ENCODE measurements at places on chromosomes 2 and 18.

- DNase-seq: no peak
Observed at GRCh38 chr2:84472856-84473565, 13.9 kb upstream of the SUCLG1 start.

DNA sequence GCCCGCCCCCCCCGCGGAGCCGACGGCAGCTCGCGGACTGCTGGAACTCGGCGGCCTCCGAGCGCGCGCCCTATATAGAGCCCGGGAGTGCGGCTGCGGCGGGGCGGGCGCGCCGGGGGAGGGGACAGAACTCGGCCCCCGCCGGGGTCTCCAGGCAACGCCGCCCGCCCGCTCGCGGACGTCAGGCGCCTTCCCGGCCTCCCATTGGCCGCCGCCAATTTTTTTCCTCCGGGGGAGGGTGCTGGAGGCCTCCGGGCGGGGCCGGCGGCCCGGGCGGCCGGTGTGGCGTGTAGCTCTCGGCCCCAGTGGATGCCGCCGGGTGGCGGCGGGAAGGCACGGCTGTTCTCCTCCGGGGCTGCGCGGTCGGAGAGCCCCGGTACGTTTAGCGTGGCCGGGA is at the start of gene ZFP36L2:
Gene ZFP36L2 (minus strand): TSS at position 49 of the 397 bp plus-strand sequence. CDS start 291 bp downstream, outside the sequence.
- peak; percentile 93 for DNase-seq

DNA sequence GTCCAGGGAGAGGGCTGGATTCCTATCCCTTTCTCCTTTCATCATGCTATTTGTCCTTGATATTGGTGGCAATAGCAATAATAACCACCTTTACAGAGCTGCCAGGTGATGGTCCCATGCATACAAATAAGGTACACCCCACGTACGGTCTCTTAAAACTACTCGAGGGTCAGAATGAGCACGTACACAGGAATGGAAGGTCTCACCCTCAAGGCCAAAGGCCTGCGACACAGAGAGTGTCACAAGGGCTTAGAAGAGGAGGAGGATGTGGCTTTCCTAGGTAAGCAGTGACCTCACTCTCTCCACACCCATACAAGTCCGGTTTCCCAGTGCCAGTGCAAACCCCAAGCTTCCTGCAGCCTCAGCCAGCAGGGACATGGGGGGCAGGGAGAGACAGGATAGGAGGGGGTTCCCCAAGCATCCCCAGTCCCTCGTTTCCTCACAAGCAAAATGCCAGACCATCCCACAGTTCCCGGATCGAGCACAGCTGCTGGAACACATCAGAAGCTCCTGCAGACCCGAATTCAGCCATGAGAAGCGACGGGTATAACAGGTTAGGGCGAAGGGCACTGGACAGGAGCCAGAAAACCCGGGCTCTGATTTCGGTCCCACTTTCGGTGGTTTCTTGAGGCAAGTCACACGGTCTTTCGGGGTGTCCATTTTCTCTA is 49.2 kb downstream of the PLB1 start:
- DNase-seq: no peak

DNA sequence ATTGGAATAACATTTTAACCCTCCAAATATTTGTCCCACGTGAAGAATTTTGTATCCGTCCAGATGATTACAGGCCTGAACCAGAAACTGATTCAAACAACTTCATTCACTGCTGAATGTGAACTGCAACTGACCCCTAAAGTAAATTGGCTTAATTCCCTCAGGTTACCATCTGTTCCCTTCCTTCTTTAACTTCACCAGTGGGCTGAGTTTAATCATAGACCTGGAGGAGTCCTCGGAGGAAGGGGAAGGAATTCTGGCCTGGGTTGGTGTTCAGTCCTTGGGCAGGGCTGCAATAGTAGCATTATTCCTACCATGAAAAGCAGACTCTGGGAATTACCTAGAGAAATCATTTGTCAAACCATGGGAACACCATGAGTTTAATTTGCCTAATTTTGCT is 207.4 kb downstream of the TMEM247 start:
- no peak for DNase-seq

DNA sequence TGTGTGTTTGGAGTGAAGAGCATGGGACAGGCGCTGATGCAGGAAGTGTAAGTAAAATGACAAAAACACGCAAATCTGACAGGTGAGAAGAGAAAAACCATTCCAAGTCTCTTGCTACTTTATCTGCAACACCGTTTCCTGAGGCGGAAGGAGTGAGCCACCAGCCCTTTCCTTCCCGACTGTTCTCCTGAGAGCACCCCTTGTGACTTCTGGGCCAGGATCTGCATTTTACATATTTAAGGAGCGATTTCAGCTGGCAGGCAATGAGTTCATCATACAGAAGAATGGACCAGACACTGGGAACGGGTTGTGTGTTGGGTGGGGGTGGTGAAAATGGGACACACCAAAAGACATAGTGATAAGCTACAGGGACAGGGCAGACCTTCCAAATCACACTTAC is 277.3 kb downstream of the TGIF1 start:
- no peak for DNase-seq

DNA sequence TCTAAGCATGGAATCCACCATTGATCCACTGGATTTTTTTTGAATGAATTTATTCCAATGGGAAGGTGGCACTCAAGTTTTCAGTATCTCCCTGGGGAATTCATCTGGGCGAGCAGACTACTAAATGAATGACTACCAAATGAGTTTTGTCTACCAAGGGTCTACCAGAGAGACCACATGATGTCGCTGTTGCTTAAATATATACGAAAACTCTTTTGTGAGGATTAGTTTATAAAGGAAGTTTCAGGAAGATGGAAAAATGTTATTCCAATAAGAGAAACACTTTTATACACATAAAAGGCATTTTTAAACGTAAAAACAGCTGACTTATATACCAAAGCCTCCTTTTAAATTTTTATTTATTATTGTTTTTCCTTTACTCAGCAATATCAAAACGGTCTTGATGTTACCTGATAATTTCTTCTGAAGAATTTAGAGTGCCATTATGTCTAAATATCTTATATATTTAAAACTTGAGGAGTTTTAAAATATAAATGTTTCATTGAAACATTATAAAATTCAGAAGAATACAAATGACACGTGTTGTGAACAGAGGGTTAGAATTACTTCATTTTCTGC is 139.7 kb downstream of the HRH4 start:
- no peak for DNase-seq

DNA sequence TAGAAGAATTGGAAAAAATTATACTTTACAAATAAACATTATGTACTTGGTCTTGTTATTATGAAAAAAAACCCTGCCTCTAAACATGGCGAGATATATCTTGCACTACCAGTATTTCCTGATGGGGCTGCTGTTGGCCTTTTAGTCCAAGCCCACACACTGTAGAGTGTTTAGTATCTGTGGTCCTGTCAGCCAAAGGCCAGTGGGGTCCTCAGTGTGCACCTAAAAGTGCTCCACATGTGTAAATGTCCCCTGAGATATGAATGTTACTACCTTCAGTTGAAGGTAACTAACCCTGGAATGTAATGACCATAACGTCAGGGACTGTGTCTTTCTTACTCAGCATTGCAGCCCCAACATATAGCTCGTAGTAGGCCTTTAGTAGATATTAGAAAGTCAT is 71.1 kb upstream of the HK2 start:
- no peak for DNase-seq

DNA sequence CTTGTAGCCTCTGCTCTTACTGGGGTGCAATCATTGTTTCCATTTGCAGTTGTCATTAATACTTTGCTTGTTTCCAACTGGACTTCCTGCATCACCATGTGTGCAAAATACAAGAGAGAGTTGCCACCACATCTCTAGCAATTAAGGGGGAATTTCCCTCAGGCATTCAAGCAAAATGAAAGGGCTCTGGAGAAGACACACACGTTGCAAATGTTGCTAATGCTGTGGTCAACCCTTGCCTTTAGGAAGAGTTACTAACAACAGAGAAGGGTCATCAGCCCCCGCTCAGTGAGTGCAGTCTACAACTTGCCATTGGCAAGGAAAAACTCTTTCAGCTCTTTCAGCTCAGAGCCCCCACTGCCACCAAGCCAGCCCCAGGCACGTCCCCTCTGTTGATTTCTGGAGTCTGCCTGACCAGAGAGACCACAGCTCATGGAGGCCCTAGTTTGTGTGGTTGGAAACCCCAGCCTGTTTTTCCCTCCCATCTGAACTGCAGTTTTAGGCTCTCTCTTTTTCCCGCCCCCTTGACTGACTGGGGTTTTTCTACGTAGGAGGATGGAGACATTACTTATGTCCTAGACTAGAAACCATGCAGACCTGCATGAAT is 25.9 kb upstream of the GPR45 start:
- no peak for DNase-seq

- no peak for DNase-seq
Observed at GRCh38 chr18:63511285-63511684, 30.9 kb upstream of the SERPINB12 start.

DNA sequence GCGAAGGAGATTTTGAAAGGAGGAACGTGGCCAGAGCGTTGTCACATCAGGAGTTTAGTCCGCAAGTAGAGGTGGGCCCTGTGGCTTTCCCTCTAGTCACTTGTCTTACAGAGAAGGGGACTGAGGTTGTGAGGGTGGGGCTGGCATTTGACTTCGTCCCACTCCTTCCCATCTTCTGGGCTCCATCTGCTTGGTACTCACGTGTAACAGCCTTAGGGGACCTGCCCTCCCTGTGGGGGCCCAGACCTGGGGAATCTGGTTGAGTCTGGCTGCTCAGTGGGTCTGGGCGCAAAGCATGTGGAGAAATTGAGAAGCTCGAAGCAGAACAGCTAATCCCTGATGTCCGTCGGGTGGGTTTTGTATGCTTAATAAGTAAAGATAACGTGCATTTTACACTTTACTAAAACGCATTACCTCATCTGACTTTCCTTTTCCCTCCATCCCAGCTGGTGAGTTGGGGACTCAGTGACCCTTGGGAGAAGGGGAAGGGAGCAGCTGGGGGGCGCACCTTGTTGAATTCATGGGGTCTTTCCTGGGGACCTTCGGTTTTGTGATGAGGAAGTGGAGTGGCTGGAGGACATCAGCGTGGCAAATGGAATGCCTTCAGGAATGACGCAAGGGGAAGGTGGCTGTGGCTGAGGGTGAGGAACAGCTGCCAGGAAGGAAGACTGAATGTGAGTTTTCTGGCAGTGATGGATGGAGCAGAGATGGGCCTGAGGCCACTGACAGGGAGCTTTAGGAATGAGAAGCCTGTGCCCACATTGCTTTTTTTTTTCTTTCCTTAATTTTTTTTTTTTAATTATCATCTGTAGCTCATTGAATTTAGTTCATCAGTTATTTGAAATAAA is 44.8 kb downstream of the ASAP2 start:
- DNase-seq: no peak

GRCh38 chr2:144201126-144201525 is 318.8 kb downstream of the ZEB2 start:
- DNase-seq: no peak

- no peak for DNase-seq
Observed at GRCh38 chr2:72934683-72935610, 17.6 kb downstream of the EMX1 start.

- no peak for DNase-seq
Observed at GRCh38 chr2:231222318-231223000, 24.0 kb downstream of the ARMC9 start.

DNA sequence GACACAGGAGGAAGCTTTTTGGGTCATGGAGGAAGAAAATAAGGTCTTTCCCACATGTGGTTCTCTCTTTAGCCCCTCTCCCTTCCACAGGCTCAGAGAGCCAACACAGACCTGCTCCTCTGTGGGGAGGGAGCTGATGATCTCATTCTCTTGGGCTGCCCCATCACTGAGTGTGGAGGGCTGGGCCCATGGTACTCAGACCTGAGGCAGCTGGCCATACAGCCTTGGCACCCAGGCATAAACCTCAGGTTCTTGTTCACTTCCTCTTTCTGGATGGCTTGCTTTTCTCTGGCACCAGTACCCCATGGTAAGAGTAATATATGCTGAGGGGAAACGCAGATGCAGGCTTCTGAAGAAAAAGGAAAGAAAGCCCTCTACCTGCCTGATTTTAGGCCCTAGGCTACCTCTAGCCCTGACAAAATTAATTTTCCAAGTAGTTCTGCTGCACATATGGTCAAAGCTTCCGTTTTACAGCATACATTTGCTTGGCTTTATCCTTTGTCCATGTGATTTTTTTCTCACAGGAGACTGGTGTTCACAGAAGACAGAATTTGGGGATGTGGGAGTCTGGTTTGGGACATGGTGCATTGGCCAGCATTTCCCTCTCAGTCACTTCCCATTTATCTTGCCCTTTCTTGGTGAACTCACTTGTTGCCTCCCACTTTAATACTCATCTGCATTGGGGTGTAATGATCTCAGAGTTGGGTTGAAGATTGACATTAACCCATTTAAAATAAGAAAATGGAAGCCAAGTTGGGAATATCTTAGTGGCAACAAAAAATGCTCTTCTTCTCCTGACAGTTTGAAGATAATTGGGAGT is 11.1 kb downstream of the DHRS9 start:
- DNase-seq: no peak

GRCh38 chr2:42183775-42184174 is 14.6 kb downstream of the EML4 start:
- DNase-seq: no peak

GRCh38 chr2:145277922-145278321 is 758.0 kb upstream of the ZEB2 start:
- DNase-seq: no peak

DNA sequence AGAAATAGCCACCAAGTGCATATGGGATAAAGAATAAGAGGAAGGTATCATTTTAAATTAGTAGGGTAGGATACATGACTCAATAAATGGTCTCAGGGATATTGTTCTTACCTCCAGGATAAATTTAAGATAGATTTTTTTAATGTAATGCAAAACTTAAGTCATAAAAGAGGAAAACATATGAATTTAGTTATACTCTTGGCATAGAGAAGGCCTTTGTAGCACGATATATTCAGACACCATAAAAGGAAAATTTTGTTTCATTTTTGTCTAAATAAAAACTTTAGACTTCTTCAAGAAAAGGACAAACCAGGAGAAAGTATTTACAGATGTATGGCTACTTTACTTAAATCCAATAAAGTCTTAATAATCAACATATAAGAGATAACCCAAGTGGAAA is 78.5 kb upstream of the CAB39 start:
- DNase-seq: no peak

- no peak for DNase-seq
Observed at GRCh38 chr2:60352491-60353405, 200.7 kb downstream of the BCL11A start.

DNA sequence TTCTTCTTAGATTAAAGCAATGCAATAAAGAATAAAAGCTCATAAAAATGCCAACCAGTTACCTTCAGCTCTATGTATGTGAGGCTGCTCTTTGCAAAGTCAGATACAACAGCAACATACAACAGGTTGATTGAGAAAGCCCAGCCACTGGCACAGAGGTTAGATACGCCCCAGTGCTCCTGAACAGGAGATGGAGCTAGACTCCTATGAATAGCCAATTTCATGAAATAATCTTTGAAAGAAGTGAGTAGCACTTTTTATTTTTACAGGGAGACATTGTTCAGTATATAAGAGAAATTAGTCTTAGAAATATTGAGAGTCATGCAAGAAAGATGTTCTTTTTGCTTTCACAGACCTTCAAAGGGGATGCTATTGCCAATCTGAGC is 362.4 kb upstream of the MEX3C start:
- no peak for DNase-seq

GRCh38 chr2:103179798-103180197 is 418.0 kb downstream of the TMEM182 start:
- no peak for DNase-seq

GRCh38 chr2:112474844-112475486 is 7.0 kb upstream of the TTL start:
- no peak for DNase-seq

Data from hematopoietic multipotent progenitor cell treated with erythropoietin and hydrocortisone succinate and interleukin-3 and kit ligand, for 15 days (in vitro differentiated cells).